ENCODE measurements at places on chromosomes 11 and 22.

DNA sequence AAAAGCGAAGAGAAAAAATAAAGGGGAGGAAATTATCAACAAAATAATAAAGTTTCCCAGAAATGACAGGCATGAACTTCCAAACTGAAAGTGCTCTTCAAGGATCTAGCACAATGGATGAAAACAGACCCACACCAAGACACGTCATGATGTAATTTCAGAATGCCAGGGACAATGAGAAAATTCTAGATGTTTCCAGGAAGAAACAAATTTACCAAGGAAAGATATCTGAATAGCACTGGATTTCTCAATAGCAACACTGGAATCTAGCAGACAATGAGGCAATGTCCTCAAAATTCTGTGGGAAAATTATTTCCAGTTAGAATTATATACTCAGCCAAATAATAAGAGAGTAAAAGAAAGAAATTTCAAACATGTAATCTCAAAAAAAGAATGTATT, 46.0 kb downstream of the DENND5A start:
- no peak for ATAC-seq

GRCh38 chr11:43693731-43694130, 13.2 kb downstream of the HSD17B12 start:
- ATAC-seq = no peak

DNA sequence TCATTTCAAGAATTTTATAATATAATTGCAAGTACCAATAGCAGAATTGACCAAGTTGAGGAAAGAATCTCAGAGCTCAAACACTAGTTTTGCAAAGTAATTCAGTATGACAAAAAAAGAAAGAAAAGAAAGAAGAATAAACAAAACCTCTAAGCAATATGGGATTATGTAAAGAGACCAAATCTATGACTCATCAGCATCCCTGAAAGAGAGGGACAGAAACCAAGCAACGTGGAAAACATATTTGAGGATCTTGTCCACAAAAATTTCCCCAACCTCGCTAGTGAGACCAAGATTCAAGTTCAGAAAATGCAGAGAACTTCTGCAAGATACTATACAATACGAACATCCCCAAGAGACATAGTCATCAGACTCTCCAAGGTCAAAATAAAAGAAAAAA, 203.7 kb upstream of the DDI1 start:
- no peak for ATAC-seq

GRCh38 chr22:17906978-17907747, 117.2 kb downstream of the MICAL3 start:
- no peak for ATAC-seq

- no peak for ATAC-seq
Measured at GRCh38 chr11:61119571-61119970, 17.3 kb downstream of the CD5 start.

- no peak for ATAC-seq
Measured at GRCh38 chr11:88280673-88281316, 56.7 kb downstream of the CTSC start.

- ATAC-seq = peak; percentile 38
Measured at GRCh38 chr22:42805016-42805997, 51.8 kb downstream of the ARFGAP3 start.

- no peak for ATAC-seq
Measured at GRCh38 chr22:25359601-25360261, 140.3 kb downstream of the CRYBB2 start.

DNA sequence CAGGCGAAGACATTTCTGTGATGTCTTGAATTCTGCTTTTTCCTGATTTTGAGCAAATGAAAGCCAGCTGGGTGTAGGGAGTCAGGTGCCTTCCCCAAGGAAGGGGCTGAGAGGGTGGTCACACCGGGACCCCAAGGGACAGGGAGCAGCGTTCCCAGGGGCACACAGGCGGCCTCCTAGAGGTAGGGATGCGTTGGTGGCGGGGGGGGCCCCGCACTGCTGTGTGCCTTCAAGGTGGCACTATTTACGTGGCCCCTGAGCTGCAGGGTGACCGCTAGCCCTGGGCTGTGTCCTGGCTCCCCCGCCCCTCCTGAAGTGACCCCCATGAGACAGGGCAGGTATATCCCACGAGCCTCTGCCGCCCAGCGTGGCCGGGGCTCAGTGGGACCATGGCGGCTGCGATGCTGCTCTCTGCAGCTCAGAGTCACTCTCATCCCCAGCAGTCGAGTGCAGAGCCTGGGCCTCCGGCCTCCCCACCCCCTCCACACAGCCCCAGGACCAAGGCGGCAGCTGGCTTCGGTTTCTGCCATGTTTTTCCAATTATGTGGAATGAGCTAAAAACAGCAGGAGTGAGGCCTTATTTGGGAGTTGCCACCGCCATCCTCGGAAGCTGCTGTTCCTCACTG, 60.9 kb downstream of the LRP5 start:
- ATAC-seq = peak; percentile 41

DNA sequence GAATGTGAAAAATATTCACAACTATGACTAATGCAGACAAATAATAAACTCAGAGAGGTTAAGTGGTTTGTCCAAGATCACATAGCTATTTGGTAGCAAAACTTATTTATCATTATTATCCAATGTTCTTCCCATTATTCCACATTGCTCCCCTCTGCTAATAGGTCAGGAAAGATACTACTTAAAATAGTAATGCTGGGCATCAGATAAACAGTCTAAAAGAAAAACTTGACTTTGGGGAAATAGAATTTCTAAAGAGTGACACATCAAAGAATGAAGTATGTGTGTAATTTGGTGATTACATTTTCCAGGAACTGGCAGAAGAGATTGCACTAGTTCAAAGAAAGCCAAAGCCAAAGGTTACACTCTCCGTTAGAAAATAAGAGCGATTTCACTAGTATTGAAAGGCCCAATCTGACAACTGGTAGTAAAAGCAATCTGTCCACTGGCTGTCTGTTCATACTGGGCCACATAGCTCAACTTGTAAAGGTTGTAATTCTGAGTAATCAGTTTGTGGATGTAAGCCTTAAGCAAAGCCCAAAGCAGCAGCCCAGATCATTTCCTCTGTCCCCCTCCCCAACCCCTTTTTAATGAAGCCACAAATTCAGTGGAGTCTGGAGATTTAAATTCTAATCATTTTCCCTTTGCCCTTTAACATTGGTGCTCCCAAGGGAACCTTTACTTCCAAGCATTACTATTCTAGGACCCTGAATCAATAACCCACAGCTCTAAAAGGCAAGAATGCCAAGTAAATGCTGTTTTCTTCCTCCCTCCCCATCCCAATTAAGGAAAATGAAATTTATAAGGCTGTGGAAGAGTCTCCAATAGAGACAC, 283.5 kb downstream of the TTC28 start:
- no peak for ATAC-seq

DNA sequence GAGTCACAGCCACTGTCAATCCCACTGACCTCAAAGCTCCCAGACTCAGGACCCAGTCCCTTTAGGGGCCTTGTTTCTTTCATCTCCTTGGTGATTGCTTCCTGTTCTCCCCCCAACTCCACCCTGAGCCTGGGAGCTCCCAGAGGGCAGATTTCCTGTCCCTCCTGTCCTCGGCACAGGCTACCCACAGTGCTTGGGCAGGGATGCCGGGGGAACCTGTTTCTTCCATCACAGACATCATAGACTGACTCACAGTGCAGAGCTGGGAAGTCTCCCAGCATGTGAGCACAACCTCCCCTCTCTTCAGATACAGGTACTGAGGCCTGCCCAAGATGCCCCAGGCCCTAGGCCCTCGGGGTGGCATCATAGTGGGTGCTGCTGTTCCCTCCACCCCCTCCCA, 16.6 kb downstream of the TRIM29 start:
- ATAC-seq = no peak

DNA sequence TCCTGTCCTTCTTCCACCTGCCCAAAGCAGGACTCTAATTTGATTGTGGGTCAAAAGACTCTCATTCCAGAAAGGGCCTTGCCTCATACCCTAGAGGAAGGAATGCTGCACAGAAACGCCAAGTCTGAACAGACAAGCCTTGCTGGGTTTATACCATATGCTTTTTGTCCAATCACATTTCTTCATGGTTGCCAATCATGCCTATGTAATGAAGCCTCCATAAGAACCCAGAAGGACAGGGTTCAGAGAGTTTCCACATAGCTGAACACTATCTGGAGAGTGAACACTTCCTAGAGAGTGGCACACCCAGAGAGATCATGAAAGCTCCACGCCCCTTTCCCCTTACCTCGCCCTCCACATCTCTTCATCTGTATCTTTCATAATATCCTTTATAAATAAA, 4.8 kb upstream of the SAA2 start:
- ATAC-seq = peak; percentile 90

DNA sequence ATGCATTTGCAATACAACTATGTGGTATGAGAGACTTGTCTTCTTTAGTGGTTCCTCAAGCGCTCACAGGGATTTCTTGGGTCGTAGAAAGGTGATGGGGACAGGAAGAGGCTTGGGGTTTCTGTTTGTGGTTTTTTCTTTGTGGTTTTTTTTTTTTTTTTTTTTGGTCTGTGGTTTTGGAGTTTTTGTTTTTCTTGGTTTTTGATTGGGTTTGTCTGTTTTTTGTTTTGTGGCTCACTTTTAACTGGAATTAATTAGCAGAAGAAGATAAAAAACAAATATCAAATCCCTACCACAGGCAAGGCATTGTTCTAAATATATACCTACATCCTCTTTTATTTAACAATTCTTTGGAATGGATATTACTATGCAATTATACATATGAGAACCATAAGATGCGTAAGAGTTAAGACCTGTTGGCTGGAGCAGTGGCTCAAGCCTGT, 5.5 kb downstream of the TTC28 start:
- no peak for ATAC-seq

GRCh38 chr11:114159802-114160632, 100.5 kb downstream of the ZBTB16 start:
- peak; percentile 95 for ATAC-seq

DNA sequence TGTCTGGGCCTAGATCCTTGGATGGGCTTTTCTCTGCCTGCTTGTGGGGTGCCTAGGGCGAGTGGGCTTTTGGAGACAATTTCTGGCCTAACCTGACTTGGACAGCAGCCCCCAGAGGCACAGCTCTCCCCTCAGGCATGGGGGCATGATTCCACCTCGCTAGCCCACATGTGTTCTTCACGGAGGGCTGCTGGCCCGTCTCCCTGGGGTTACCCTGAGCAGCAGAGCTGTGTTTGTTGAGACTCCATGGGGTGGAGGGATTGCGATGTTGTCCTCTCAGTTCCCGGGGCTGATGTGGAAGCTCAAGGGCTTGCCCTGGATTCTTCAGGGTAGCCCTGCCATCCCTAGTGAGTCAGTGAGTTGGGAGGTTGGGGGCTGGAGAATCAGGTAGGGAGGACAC, 2.4 kb upstream of the LRRC75B start:
- no peak for ATAC-seq

DNA sequence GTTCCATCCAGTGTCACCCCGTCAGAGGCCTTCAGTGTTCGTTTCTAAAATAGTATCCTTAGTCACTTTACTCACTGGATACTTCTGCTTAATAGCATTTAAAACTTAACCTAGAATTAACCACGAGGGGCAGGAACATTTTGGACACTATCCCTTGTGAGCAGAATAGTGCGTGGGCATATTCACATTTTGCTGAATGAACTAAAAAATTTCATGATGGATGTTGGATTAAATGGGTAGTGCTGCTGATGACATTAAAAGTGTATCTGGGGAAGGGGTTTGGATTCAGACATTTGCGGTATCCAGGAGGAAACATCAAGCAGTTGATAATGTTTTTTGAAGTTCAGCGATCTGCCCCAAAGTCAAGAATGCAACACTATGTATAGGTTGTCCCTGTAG, 750 bp upstream of the NAT10 start:
- ATAC-seq = no peak

DNA sequence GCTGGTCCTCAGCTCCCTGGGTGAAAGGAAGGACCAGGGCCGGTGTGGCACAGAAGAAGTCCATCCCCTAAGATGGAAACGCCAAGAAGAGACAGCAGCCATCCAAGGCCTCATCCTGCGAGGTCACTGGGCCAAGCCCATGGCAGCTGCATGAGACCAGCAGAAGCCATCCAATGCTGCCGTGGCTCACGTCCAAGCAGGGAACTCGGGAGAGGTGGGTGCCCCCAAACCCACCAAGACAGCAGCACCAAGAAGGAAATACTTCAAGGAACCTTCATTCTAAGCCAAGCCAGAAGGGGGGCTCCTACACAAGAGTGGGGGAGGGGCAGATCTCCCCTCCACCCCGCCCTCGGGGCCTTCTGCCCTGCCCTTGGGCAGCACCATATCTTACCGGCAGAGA, 49.6 kb downstream of the IGSF9B start:
- peak; percentile 8 for ATAC-seq

GRCh38 chr11:93734427-93735222, 6.7 kb downstream of the TAF1D start:
- ATAC-seq = no peak

- peak; percentile 34 for ATAC-seq
Measured at GRCh38 chr22:50443801-50444625, 30.8 kb downstream of the SBF1 start.

GRCh38 chr11:102666331-102666957, 39.1 kb downstream of the MMP27 start:
- peak; percentile 47 for ATAC-seq

All from motor neuron (in vitro differentiated cells).